ENCODE measurements at places on chromosomes 6 and 20.
A peak's percentile ranks its signal among the peaks of the same experiment; 100 is the strongest.

GRCh38 chr6:136772685-136773472, 19.4 kb downstream of the MAP3K5 start:
- no peak for DNase-seq

- DNase-seq, result no peak
Observed at GRCh38 chr6:95576998-95577303, 384 bp upstream of the MANEA start.

GRCh38 chr20:18774207-18774606, 39.4 kb upstream of the SCP2D1 start:
- no peak for DNase-seq

DNA sequence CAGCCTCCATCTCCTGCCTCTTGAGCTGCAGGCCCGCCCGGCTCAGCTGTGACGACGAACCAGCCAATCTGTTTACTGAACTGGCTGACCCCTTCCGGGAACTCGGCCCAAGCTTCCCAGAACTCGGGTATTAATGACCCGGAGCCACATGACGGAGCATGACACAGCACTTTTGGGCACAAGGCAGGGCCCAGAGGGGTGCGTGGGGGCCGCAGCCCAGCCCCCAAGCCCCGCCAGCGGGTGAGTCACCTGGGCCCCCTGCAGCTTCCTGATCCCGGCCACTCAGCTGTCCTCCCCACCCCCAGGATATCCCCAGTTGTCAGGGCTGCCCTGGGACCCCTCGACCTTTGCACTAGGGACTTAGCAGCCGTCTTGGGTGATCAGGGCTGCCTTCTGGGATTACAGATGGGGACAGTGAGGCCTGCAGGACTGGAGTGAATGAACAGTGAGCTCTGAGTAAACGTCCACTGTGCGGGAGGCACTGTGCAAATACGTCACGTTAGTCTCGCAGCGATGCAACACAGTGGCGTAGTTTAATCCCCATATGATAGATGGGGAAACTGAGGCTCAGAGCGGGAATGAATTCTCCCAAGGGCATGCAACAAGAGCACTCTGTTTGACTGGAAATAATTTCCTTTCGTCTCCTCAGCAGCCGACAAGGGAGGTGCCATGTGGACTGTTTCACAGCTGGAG, 102.1 kb downstream of the CEBPB start:
- peak; percentile 94 for DNase-seq

GRCh38 chr20:10763112-10763511, 89.3 kb upstream of the JAG1 start:
- DNase-seq, result no peak

GRCh38 chr6:115443825-115444478, 616.7 kb downstream of the FRK start:
- no peak for DNase-seq

DNA sequence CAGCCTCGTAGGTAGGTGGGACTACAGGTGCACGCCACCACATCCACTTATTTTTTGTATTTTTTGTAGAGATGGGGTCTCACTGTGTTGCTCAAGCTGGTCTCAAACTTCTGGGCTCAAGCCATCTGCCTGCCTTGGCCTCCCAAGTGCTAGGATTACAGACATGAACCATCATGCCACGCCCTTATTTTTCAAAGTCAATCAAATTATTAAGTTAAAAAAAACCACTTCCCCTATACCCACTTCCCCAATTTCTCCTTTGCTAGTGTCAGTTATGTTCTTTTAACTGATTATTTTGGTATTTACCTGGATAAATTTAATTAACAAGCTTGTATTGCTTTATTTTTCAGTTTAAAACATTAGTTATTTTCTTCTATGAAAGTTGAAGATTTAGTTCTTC, 49.6 kb downstream of the RIOK1 start:
- no peak for DNase-seq

DNA sequence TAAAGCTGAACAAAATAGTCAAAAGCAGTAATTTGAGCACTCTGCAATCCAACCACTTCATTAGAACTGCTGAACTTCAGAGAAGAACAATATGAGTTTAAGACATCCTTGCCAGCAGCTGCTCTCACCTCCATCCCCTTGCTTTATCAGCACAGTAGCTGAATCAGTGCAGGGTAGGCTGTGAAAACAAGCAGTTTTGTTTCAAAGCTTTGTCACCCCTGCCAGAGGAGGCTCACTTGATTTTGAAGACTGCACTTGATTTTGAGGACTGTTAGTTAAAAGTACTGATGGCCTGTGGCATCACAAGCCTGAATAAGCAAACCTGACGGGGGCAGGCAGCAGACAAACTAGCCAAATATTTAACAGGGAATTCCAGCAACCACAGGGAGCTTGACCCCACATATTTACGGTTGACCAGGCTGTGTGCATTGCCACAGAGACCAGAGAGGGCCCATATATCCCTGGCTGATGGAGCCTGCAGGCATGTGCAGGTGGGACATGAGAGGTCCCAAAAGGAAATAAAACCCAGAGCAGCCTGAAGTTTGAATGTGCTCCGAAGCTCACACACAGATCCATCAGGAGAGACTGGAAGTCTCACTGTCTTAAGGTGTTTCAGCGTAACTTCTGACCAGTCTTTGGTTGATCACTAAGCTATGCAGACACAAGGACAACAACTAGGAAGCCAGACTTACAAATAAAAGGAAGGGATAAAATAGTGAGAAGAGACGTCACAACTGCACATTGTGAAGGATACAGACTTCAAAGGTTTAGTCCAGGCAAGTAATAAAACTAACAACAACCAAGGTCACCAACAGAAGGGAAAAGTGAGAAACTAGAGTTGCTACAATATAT, 97.4 kb downstream of the PDSS2 start:
- DNase-seq, result no peak

DNA sequence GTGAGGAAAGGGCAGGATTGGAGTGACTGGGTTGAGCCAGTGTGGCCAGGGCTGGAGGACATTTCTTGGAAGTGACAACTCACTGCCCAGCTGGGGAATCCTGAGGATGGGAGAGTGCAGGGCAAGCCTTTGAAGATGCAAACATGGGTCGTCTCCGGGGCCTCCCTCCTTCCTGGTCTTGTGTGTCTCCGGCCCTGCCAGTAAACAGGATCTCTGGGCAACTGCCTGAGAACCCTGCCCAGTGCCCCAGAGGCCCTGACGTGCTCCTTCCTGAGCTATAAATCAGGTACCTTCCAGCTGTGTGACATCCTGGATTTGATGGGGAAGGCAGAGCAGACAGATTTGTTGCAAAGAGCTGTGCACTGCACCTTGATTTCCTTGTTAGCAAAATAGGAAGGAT, 12.9 kb upstream of the TCF15 start:
- DNase-seq, result no peak

- DNase-seq, result no peak
Observed at GRCh38 chr6:13848522-13849150, 34.3 kb upstream of the MCUR1 start.

GRCh38 chr6:12761376-12762115, 45.0 kb downstream of the PHACTR1 start:
- peak; percentile 2 for DNase-seq

DNA sequence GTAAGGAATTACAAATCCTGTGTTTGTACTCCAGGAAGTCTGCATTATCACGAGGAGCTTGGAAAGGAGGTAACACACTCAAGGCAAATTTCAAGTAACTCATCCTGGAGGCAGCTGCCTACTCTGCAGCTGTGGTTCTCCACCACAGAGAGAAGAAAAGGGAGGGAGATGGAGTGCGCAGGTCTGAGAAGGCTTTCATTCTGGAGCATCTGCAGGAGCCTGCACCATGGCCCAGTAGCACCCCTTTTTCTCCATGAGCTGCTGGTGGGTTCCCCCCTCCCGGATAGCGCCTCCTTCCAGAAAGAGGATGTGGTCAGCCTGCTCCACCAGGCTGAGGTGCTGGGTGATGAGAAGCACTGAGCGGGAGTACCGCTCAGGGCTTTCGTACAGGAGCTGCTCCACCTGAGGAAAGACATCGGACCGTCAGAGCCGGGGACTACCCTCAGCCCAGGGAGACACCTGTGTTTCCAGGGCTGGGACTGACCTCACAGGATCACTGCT, 1.6 kb upstream of the PSMB8 start:
- DNase-seq, result no peak

DNA sequence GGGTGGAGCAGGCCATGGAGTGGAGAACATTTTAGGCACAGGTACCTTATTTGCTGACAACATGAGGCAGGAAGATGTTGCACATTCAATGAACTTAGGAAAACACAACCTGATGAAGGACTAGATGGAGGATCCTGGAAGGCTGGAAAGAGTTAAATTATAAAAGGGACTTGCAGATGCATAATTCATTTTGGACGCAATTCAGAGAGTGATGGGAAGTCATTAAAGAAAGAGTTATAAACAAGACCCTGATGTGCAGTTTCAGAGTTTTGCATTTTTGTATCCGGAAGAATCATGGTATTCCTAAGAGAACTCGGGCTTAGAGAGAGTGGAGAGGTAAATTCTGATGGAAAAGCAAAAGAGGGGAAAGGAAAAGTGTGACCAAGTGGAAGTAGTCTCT, 104.5 kb downstream of the TSHZ2 start:
- DNase-seq, result no peak

DNA sequence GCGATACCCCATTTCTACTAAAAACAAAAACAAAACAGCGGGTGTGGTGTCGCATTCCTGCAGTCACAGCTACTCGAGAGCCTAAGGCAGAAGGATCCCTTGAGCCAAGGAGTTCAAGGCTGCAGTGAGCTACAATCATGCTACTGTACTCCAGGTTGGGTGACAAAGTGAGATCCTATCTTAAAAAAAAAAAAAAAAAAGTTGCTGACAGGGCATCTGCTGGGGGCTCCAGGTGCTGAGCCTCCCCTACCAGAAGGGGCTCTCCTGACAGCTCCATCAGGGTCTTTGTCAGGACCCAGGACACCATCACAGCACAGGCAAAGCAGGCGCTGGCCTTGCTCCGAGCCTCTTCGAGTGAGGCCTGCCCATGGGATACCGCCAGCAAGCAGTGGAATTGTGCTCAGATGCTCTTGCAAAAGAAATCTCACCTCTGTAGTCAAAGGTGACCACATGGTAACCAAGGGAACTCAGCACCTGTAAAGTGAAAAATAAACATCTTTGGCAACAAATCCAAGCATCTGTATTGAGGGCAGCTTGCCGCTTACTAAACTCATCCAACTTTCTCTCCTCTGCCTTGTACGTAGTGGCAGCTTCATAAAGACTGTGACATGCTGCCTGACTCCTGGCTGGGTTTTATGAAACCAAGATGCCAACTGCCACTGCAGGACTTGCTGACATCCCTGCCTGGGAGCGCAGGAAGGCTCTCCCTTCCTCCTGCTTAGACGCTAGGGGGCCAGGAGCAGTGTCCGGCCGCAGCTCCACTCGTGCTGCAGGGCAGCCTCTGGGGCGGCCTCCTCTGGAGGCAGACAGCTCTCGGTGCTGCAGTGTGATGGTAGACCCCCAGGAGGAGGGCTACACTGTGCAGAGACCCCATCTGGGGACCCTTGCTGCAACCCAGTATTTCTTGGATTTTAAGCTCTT, 66.9 kb downstream of the PYGB start:
- DNase-seq, result no peak

GRCh38 chr6:139149383-139149782, 14.5 kb downstream of the HECA start:
- no peak for DNase-seq

DNA sequence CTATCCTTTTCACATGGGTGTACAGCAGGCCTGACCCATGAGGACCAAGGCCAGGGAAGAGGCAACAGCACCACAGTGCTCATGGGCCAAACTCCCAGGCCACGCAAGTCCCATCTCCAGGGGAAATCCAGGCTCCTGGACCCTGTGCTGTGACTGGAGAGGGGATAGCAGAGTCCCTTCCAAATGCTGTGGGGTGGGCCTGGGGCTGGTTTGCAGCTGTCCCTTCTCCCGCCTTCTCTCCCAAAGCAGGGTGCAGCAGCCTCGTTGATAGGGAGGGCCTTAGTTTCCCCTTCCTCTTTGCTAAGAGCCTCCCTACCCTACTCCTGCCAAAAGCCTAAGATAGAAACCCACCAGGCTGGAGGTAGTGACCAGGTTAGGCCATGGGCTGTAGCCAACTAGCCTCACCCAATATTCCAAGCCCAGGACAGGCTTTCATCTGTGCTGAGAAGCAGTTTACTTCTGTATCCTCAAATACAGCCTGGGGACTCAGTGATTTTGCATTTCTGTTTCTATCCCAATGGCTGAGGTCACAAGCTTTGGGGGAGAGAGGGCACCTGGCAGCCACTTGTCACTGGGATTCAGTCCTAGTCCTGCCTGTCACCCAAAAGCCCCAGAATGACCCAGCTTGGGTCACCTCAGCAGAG, 1.4 kb downstream of the CTSZ start:
- DNase-seq, result no peak

DNA sequence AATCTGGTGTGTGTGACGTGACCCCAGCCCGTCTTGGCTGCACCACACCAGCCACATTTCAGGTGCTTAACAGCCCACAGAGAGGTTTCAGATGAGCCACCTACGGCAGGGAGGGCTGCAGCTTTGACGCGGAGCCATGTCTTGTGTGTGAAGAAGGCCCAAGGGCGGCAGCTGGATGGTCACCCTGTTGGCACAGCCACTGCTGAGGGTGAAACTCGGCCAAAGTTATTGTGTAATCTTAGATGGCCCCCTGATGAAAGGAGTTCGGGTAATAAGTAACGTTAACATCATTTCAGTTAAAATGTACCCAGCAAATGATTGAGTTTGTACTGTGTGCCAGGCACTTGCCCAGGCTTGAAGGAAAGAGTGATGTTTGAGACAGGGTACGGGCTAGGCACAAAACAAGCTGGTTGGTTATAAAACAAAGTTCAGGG, 97.2 kb downstream of the SSR1 start:
- no peak for DNase-seq

DNA sequence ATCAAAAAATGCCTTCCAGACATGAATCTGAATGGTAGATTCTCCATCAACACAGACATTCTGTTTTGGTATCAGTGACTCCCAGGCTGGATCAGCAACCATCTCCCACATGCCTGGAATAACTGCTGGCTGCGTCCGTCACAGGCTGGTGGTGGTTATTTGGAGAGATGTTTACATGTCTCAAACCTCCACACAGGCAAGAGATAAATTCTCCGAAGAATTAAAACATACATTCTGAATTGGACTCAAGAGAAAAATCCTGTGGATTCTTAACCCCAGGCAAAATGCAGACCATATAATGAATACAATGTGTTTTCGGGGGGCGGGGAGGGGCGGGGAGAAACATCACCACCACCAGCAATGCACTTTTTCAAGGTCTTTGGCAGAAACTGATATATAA, 108.2 kb downstream of the THBS2 start:
- DNase-seq, result no peak

- no peak for DNase-seq
Observed at GRCh38 chr6:108254433-108255410, 6.1 kb downstream of the SNX3 start.

- peak; percentile 38 for DNase-seq
Observed at GRCh38 chr6:33751771-33752645, 5.3 kb upstream of the IP6K3 start.

- no peak for DNase-seq
Observed at GRCh38 chr20:26315054-26315453, 618.4 kb upstream of the ZNF337 start.

- peak; percentile 18 for DNase-seq
Observed at GRCh38 chr20:57395111-57395966, 4.1 kb downstream of the RBM38 start.

DNA sequence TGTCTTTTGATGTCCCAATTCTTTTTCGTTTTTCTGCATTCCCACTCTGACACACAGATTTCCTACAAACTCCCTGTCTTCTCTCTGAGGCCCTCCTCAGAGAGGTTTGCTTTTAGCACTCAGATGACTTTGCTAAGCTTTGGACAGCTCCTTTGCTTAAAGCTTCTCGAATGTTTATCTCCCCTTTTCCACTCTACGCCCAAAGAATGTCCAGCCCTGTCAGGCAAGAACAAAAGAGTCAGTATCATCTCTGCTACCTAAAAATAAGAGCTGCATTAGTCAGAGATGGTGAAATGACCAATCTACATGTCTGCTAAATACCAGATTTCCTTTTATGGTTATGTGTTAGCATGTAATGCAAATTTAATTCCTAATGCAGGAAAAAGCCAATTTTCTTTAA, 56.8 kb downstream of the PREP start:
- peak; percentile 56 for DNase-seq

Data from MCF 10A (cell line).